8988T (cell line): ENCODE measurements at places on chromosomes 7 and 10.

DNA sequence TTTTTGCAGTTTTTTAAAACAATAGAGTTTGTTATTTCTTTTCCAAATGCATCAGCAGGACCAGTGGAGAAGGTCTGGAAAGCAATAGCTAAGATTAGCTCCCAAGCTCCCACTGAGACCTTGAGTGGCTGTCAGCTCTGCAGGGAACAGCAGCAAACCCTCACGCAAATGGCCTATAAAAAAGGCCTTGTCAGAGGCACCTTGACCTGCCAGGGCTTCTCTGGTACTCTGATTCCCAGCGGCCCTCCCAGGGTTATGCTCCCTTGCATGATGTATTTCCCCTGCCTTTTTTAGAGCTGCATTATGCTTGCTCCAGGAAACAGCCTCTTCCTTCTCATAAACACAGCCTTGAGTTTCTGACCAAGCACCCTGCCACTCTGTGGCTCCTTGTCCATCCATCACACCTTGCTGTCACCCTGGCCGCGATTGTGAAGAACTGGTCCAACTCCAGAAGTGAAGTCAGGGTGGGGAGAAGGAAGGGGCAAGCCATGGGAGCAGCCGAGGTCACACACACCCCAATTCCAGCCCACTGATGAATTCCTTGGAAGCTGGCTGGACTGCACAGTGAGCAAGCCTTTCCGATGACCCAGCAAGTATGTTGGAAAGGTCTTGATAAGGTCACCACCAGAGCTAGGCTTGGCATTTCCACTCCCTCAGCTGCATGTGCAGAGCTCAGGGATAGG is 35.3 kb upstream of the NKX2-3 start:
- DNase-seq = no peak

- no peak for DNase-seq
These were observed 80.0 kb upstream of the COL1A2 start for GRCh38 chr7:94314413-94315410.

GRCh38 chr10:53387562-53387961 is 615.0 kb upstream of the MBL2 start:
- DNase-seq = no peak

GRCh38 chr10:7705341-7705740 is 2.2 kb downstream of the ITIH2 start:
- no peak for DNase-seq

DNA sequence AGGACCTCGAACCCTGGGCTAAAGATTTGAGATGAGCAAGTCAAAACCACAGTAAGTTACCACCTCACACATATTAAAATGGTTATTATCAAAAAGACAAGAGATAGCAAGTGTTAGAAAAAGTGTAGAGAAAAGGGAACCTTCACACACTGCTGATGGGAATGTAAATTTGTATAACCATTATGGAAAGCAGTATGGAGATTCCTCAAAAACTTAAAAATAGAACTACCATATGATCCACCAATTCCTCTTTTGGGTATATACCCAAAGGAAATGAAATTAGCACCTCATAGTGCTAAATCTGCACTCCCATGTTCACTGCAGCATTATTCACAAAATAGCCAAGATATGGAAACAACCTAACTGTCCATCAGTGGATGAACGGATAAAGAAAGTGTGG is 20.8 kb upstream of the FRA10AC1 start:
- DNase-seq = no peak

- no peak for DNase-seq
These were observed 336.8 kb downstream of the DNAJB6 start for GRCh38 chr7:157673573-157673972.

DNA sequence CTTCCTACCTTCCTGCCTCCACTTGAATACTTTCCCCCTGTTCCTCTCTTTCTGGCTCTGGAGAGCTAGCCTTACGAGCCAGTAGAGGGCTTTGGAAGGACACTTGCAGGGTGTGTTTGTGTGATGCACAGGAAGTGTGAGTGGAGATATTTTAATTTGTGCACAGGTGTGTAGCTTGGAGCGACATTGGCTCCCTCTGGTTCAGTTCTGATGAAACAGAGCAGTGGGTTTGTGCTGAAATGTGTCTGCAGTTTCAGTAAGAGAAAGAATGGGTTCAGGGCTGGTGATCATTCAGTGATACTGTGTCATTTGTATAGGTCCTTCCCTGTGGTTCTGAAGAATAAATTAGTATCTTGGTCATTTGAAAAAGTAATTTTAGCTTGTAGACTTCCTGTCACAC is 86.9 kb downstream of the SND1 start:
- no peak for DNase-seq

GRCh38 chr7:41275255-41275654 is 427.6 kb downstream of the INHBA start:
- no peak for DNase-seq
